ENCODE measurements at places on chromosomes 12 and 14.

DNA sequence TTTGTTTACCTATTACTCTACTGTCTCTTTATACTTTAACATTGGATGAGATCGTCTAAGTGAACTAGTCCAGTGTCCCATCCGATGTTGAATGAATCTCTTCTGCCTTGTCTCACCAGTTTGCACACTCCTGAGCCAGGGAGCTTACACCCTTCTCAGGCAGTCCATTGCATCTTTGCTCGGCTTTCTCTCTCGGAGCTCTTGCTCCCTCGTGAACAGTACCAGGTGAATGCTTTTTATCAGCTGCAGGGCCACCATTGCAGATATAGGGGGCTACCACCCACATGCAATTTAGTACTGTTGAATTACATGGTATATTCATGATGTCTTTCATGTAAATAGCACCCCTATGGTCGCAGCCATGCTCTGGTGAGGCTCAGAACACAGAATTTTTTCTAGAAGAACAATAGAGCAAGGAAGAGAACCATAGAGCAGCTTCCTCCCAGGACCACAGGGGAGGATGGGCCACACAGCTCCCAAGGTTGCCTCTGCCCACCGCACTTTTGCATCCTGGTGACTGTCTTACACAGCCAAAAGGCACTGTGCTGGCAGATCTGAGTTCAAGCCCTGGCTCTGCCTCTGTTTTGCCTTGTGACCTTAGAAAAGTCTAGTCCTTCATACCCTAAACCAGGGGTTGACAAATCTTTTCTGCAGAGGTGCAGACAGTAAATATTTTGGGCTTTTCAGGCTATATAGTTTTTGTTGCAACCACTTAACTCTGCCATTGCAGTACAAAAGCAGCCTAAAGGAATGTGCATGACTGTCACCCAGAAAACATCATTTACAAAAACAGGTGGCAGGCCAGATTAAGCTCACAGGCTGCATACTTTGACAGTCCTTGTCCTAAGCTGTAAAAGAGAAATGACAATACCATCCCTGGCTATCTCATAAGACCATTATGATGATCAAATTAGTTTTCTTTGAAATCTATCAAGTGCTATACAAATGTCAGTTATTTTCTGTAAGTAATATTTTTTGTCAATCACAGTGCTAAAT, 35.4 kb downstream of the PLEKHG7 start:
- DNase-seq: no peak

DNA sequence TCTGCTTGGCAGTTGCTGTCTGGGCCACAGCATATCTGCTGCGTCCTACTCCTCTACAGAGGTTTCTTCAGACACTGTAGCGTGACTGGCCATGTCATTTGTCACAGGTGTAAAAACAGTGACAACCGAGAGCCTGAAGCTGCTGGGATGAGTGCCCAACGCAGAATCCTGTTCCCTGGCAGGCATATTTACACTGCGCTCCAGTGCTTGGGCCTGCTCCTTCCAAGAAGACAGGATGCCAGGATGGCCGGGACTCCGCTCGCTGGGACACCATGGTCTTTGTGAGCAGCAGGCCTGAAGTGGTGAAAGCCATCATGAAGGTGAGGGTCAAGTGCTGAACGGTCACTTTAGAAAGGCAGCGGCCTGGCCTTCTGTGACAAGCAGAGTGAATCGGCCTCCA, 171.4 kb downstream of the EMP1 start:
- DNase-seq: no peak

GRCh38 chr12:50240096-50240791, 43.1 kb downstream of the LIMA1 start:
- no peak for DNase-seq

DNA sequence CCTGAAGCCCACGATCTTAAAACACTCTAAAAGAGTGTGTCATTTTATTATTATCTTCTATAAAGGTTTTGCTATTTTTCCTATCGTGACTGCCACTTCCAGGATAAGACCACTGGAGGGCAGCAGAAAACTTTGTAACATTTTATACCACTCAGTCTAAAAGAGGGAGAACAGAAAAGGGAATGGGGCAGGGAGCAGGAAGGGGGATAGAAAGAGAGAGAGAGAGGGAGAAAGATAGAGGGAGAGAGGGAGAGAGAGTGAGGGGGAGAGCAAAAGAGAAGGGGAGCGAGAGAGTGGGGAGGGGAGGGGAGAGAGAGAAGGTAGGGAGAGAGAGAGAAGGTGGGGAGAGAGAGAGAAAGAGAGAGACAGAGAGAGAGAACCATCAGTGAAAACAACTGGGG, 2.0 kb upstream of the ART4 start:
- peak; percentile 9 for DNase-seq

- no peak for DNase-seq
Measured at GRCh38 chr14:67461996-67462395, 26.5 kb downstream of the TMEM229B start.

- no peak for DNase-seq
Measured at GRCh38 chr14:89621009-89621421, 204.0 kb upstream of the FOXN3 start.

Data from stimulated activated CD8-positive, alpha-beta memory T cell treated with anti-CD3 and anti-CD28 coated beads, Interleukin-7, amount 100 ng/mL, for 1 hour (primary cell).